ENCODE measurements at places on chromosomes 5 and 9.
A peak's percentile ranks its signal among the peaks of the same experiment; 100 is the strongest.

- no peak for DNase-seq
Measured at GRCh38 chr5:33319151-33319550, 121.6 kb upstream of the TARS1 start.

DNA sequence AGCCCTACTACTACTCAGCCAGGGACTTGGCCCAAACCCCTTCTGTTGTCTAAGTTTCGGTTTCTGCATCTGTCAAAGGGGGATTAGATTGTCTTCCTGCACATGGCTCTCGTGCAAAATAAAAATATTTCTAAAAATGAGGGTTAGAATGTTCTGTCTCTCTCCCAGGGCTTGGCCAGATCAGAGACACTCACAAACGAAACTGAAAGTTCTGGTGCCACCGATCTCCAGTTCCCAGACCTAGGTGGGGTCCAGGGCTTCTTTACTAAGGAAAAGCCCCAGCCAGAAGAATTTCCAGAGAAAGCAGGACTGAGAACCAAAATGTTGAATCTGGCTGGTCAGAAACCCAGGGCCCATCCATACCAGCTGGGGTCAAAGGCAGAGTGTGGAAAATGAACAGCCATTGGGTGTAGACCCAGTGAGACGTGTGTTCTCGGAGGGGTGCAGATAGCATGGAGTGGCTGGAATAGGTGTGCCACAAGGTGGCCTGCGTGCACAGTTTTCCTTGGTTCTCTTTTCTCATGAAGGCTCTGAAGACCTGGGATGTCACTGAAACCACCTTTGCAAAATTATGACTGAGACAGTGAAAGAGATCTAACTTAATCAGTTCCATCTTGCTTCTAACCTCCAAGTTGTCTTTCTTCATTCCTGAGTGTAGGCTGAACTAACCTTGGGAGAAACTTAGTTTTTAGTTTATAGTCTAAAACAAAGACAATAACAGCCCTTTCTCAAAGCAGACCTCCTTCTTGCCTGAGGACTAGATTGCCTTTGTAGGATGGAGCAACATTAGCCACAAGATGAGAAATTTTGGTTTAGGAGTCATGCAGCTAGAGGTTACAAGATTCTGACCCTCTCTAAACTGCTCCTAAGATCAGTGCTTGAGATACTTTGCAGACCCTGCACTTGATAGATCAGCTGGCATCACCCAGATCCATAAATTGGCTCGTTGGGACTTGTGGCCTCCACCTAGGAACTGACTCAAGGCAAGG lies 2.3 kb upstream of the SLC23A1 start:
- peak; percentile 45 for DNase-seq

GRCh38 chr5:169751490-169751889 lies 114.4 kb downstream of the DOCK2 start:
- no peak for DNase-seq

DNA sequence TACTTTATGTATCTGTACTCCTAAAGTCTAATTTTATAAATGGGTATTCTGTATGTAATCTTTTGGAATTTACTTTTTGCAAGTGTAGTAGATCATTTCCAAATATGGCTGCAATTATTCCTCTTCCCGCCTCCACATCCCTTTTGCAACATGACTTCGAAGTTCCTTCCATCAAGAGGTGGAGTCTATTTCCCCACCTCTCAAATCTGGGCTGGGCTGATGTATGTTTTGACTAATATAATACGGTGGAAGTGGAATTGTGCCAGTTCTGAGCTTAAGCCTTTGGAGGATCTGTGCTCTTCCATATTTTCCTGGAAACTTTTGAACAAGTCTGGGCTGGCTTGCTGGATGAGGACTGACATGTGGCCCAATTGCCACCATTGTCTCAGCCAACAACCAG lies 155.9 kb downstream of the FGF18 start:
- no peak for DNase-seq

GRCh38 chr5:23977365-23977764 lies 470.0 kb downstream of the PRDM9 start:
- no peak for DNase-seq

Measured in hematopoietic multipotent progenitor cell (in vitro differentiated cells).